ENCODE measurements at places on chromosomes 2 and 18.

DNA sequence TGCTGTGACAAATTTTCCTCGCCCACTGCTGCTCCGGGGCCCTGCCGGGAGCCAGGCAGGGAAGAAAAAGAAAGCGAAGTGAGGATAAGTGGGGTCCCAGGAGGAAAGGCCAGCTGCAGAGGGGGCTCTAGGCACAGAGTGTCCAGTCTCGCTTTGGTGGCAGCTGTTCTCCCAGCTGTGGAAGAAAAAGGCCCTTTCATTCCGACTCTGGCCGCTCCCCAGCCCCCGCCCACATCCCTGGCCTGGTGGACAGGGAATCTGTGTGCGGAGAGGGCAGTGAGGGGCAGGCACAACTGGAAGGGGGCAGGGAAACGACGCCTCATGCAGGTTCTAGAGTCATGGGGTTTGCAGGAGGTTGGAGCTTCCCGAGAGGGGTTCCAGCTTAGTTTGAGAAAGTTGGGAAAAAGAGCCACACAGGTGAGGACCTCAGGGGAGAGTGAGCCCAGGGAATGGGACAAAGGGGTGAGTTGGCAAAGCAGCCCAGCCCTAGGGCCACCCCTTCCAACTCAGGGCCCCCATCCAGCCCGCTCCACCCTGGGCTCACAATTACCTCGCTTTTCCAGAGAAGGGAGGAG is 1.8 kb downstream of the RTKN start:
- no peak for DNase-seq

- DNase-seq = no peak
These were observed 18.2 kb downstream of the RPL37A start for GRCh38 chr2:216516730-216517350.

DNA sequence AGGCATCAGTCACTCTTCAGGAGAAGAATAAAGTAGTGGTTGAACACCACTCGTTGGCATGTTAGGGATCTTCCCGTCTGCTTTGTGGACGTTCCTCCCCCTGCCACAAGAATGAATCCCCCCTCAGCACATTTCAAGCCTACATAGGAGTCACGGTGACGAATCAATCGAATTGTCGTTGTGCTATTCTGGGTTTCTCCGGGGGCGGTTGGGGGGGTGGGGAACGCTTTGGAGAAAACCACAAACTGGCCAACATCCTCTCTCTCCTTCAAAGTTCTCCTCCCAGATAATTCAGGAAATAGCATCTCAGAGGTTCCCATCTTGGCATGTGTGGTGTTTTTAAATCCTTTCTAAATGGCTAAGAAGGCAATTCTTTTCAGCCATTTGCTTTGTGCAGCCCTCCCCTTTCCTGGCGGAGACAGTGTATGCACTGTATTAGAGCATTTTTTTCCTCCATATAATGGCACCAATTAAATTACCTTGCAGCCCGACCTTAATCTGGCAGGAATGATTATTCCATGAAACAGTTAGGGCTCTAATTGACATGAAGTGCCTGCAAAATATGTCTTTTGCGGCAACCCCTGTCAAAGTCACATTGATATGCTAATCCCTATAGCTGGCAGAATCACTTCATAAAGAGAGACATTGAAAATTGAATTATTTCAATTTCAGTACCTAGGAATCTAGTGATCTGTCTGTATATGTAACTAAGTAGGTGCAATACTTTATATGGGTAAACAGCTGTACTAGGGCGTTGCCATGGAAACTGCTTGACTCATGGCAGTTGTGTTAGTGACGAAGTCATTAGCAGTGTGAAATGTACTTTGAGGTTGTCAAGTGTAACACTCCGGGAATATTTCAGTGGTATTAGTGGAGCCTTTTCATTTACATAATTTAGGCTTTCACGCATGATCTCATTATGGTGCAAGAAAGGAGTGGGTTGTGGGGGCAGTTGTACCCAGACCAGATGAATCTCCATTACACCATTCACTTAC is 323.4 kb upstream of the SLC14A2 start:
- no peak for DNase-seq

DNA sequence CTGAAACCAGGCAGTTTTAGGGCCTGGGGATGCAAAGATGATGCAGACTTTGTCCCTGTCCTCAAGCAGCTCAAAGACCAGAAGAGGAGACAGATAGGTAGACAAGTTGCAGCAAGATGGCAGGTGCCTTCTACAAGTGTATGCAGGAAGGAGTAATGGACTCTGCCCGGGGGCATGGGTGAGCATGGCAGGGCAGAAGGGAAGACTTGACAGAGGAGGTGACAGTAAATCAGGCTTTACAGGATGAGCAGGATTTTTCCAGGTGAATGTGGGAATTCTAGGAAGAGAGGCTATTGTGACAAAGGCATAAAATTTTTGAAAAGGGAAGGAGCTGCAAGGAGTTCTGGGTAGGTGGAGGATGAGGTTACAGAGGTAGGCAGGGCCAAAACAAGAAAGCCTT is 4.7 kb downstream of the EFEMP1 start:
- no peak for DNase-seq

Data from stimulated activated CD8-positive, alpha-beta memory T cell treated with anti-CD3 and anti-CD28 coated beads, Interleukin-2, amount 100 ng/mL, for 1 hour (primary cell).